D721Med (cell line): ENCODE measurements at places on chromosomes 6 and 20.

GRCh38 chr6:55826941-55827340 lies 48.4 kb downstream of the BMP5 start:
- no peak for DNase-seq

DNA sequence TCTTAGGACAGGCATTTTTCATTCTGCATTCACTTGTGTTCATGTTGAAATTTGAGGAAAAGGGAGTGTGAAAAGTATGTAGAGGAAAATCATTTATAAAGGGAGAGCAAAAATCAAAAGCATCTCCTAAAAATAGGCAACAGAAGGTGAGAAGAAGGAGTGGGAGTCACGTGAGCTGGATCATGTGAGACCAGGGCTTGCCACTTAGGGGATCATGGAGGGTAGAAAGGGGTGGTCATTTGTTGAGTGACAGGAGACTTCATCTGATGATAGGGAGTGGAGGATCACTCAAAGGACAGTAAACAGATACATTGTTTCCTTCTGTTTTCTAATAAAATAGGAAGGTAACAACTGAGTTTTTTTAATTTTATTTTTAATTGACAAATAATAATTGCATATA lies 17.1 kb downstream of the RBM24 start:
- no peak for DNase-seq

GRCh38 chr20:41179961-41180360 lies 42.6 kb downstream of the PLCG1 start:
- DNase-seq: no peak

DNA sequence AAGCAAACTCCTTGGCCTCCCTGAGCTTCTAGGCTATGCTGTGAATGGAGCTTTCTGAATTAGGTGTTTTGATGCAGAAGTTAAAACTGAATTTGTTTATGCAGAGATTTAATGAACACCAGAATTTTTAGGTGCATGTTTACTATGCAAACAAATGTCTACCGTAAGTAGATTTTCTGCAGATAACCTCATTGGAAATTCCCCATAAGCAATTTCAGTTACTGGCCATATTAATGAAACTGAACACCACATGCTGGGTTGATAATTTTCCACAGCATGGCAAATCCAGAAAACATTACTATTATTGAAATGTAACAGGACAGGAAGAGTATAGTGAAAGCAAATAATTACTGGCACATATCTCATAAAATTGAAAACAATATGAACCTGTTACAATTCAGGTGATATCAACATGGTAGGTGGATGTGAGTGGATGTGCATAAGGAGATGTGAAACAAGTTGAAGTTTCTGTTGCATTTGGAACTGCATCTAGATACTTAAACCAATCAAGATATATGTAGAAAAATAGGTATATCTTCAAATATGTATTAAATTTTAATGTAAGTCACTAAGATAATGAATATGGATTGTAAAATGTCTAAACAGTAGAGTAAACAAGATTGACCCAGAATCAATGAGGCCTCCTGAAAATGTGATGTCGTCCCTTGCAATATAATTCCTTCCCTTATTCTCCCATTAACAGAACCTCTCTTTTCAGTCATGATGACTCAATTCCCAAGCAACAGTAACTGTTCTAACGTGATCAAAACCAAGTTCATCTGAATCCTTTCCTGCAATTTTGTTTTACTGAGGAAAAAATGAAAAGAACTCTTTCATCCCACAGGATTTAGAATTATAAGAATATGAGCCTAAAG lies 11.0 kb downstream of the PTCHD4 start:
- no peak for DNase-seq

GRCh38 chr20:58712806-58713731 lies 20.5 kb downstream of the NPEPL1 start:
- peak; percentile 5 for DNase-seq

GRCh38 chr20:14709439-14709838 lies 372.0 kb upstream of the FLRT3 start:
- no peak for DNase-seq
